ENCODE measurements at places on chromosomes 7 and 10.
A peak's percentile ranks its signal among the peaks of the same experiment; 100 is the strongest.

GRCh38 chr7:15554081-15554480, 7.7 kb downstream of the AGMO start:
- no peak for DNase-seq

- no peak for DNase-seq
Observed at GRCh38 chr7:131284702-131285419, 42.8 kb upstream of the MKLN1 start.

DNA sequence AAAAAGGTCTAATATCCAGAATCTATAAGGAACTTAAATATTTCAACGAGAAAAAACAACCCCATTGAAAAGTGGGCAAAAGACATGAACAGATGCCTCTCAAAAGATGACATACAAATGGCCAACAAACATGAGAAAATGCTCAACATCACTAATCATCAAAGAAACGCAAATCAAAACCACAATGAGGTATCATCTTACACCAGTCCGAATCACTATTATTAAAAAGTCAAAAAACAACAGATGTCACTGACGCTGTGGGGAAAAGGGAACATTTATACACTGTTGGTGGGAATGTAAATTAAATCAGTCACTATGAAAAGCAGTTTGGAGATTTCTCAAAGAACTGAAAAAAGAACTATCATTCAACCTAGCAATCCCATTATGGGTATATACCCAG, 6.0 kb downstream of the VWDE start:
- no peak for DNase-seq

DNA sequence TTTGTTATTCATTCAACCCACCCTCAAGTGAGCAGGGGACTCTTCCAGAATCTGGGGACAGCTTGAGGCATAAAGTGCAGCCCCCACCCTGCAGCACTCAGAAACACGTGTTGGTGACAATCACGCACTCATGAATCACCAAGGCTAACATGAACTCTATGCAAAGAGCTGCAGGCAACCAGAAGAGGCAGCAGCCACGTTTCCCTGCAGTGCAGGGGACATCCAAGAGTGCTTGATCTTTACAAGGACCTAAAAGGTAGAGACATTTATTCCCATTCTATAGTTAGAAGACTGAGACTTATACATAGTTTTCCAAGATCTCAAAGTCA, 135.2 kb upstream of the GDF10 start:
- DNase-seq: no peak

DNA sequence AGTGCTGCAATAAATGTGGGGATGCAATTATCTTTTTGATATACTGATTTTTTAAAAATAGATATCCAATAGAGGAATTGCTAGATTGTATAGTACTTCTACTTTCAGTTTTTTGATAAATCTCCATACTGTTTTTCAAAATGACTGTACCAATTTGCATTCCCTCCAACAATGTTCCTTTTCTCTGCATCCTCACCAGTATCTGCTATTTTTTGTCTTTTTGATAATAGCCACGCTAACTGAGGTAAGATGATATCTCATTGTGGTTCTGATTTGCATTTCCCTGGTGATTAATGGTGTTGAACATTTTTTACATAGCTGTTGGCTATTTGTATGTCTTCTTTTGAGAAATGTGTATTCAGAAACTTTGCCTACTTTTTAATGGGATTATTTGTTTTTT, 217.7 kb upstream of the MTPN start:
- DNase-seq: no peak

- no peak for DNase-seq
Observed at GRCh38 chr10:101595591-101596433, 7.7 kb downstream of the DPCD start.

GRCh38 chr7:124915242-124915641, 14.4 kb downstream of the POT1 start:
- DNase-seq: no peak

DNA sequence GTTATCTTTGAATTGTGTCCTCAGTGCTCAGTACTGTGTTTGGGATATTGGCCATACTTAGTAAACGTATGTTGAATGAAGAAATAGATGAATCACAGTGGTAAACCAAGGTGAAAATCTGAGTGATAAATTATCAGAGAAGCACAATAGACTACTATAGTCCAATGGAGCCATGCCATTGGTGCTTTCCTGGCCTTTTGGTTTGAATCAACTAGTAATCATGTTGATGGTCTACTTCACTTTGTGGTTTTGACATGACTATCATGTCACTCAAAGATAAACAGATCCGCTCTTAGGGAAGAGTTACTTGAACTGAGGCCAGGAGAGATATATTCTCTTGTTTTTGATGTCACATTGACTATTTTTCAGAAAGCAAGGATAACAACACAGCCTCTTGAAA, 86.1 kb upstream of the IGFBP3 start:
- DNase-seq: no peak

GRCh38 chr10:45198486-45199204, 116.8 kb downstream of the OR13A1 start:
- DNase-seq: no peak

- no peak for DNase-seq
Observed at GRCh38 chr7:32104766-32105165, 34.6 kb upstream of the PDE1C start.

DNA sequence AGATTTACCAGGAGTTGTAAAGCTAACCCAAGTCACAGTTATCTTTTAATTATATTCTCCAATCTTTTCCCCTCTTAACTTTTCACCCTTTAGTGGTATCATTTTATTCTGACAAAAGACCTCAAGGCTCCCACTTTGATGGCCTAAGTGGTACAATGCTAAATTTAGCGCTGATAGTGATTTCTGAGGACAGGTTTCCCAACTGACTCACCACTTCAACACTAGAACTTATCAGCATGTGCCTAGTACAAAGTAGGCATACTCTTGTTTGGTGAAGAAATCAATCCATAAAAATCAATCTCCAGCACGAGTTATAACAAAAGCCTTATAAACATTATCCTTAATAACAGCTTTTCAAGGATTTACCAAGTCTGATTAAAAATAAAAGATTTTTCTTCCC, 7.5 kb downstream of the SNX13 start:
- no peak for DNase-seq

DNA sequence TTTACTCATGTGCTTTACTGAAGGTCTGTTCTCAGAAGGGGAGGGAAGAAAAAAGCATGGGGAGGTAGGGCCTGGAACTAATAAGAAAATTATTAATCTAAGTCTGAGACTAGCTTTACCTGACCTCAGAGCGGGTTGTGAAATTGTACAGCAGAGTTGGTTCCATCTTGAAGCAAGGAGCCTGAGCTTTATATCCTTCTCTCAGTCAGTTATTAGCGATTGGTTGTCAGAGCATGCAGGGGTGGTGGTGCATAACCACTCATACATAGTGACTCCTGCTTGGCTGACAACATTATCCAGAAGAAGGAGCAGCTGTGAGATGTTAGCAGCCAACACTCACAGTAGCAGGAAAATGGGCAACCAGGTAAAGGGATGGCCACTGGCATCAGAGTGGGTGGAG, 976.3 kb upstream of the LRRTM3 start:
- DNase-seq: no peak

- no peak for DNase-seq
Observed at GRCh38 chr7:145633513-145633912, 483.1 kb upstream of the CNTNAP2 start.

GRCh38 chr7:140724706-140725105, 28.2 kb downstream of the NDUFB2 start:
- DNase-seq: no peak

- DNase-seq: no peak
Observed at GRCh38 chr10:30011956-30012647, 47.3 kb downstream of the JCAD start.

DNA sequence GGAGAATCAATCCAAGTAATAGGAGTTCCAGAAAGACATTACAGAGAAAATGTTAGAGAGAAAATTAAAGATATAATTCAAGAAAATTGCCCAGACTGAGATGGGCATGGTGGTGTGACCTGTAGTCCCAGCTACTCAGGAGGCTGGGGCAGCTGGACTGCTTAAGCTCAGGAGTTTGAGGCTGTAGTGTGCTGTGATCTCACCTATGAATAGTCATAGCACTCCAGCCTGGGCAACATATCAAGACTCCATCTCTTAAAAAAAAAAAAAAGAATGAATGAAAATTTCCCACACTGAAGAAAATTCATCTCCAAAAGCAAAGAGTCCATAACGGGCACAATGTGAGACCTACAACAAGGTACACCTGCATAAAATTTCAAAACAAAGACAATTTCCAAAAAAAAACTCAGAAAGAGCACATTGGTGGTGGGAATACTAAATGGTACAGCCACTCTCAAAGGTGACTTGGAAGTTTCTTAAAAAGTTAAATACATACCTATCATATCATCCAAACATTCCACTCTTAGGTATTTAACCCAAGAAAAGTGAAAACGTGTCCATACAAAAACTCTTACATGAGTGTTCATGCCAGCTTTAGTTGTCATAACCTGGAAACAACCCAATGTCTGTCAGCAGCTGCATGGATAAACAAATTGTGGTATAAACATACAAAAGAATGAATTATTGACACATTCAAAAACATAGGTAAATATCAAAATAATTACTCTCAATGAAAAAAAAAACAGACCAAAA, 6.9 kb upstream of the RGS10 start:
- DNase-seq: no peak

DNA sequence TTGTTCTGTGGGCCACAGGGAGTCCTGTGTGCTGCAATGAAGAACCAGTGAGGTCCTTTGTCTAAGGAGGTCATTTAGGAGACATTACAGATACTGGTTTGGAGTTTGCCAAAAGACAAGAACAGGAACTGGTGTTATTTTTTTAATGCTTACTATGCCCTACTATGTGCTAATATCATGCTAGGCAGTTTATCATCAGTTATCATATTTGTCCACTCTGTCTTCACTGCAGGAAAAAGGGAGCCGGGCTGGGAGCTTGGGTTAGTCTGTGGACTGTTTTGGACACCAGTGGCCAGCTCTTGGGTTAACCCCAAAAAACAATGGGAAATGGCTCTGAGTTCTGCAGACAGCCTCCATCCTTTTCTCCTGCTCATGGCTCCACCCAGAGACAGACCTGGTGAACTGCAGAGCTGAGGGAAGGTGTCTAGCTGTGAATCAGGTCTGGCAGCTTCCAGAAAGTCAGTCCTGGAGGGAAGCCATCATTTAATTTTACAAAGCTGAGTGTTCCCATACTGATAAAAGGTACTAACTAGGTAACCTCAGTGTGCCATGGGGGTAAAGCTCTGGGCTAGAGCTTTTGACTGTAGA, 101.2 kb upstream of the ZNF746 start:
- peak; percentile 8 for DNase-seq

All from activated CD4-positive, alpha-beta T cell treated with anti-CD3 and anti-CD28 coated beads, Interleukin-2, amount 50 U/mL, for 24 hours (primary cell).